ENCODE measurements at places on chromosomes 4 and X. TPM values are rescaled to one million over a fixed set of nuclear protein-coding genes. Genes with fewer than 3 reads are reported as not detected.

NEUROG2 gene
- not detected for total RNA-seq

DNA sequence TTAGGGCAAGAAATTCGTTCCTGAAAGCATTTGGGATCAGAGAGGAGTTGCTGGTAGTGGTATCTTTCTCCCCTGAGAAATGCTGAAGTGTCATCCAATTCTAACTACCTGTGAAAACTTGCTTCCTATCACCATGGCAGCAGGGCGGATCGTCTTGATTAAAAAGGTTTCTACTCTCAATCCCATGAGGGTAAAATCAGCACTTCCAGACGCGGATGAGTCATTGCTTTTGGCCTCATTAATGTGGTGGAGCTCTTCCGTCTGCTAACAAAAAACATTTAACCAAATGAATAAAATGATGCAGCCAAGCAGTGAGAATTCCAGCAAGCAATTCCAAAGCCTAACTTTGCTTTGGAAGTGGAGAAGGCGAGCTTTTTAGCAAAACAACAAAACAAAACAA, 325.6 kb downstream of the CAMK2D start:
- H3K36me3 ChIP-seq: no peaks in the 10 kb centered on the region
- DNase-seq: peak; percentile 36
- H3K4me1 ChIP-seq: peaks cover 13% of the 10 kb centered on the region
- H3K4me3 ChIP-seq: no peak overlapping the region
- H3K27ac ChIP-seq: no peak overlapping the region

RTL9 gene
- 0.05 TPM for total RNA-seq

GRCh38 chr4:92237559-92237958, 66.2 kb upstream of the GRID2 start:
- H3K27ac ChIP-seq: no peak overlapping the region
- no peak overlapping the region for H3K4me3 ChIP-seq
- DNase-seq: no peak
- no peaks in the 10 kb centered on the region for H3K4me1 ChIP-seq

ENPEP gene
- not detected for total RNA-seq

TNIP3 gene
- total RNA-seq: 12.3 TPM

GRCh38 chrX:78653118-78653822, 5.9 kb downstream of the RTL3 start:
- H3K4me1 ChIP-seq: peaks cover 17% of the 10 kb centered on the region
- no peaks in the 10 kb centered on the region for H3K36me3 ChIP-seq
- no peak for DNase-seq
- H3K4me3 ChIP-seq: no peak overlapping the region
- no peak overlapping the region for H3K27ac ChIP-seq

FGFBP1 gene
- total RNA-seq: not detected

DNA sequence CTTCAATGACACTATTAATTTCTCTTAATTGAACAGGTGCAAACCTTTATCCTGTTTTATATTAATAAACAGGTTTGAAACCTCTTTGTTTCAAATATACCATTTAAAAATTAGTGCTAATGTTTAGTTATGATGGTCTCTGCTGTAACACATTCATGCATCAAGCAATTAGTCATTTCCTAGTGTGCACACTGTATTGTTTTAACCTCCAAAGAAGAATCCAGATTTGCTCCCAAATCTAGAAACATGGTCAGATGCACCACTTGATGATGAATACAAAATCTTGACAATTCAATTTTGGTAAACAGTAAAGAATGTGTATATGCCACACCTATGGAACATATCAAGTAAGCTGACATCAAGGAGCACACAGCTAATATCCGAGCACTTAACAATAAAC, 157.1 kb downstream of the TRIML1 start:
- H3K27me3 ChIP-seq: no peaks in the 10 kb centered on the region
- no peaks in the 10 kb centered on the region for H3K4me1 ChIP-seq
- no peaks in the 10 kb centered on the region for H3K36me3 ChIP-seq
- H3K4me3 ChIP-seq: no peak overlapping the region
- H3K27ac ChIP-seq: no peak overlapping the region

DNA sequence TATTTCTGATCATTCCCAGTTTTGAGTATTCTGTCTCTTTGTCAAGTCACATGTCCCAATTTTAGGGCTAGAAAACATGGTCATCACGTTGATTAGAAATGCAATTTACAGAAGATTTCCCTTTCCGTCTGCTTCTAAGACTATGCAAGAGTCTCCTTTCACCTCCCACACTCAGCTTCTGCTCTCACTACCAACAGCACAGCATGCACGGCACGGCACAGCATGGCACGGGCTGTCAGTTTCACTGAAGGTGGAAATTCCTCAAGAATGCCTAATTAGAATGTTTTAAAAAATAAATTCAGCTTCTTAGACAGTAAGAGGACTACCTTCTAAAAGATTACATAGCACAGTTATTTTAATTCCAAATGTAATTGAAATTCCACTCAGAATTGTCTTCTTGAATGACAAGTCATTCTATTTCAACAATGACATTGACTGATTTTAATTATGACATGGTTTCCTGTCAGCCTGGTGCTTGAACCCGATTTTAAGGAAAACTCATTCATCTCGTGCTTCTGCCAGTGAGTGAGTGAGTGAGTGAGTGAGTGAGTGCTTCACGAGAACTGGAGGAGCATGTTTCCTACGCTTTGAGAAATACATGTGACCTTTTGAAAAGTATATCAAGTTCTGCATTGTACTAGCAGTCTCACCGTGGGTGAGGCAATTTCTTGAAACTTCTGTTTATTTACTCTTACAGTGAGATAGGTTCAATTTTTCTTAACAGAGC, 124.8 kb upstream of the SORBS2 start:
- no peak overlapping the region for H3K4me3 ChIP-seq
- H3K4me1 ChIP-seq: no peaks in the 10 kb centered on the region
- no peak for DNase-seq

PDZD4 gene
- 4.9 TPM for total RNA-seq

IL1RAPL1 gene
- not detected for total RNA-seq

MCF2 gene
- 0.10 TPM for total RNA-seq

GRCh38 chrX:70476166-70476933, 31.7 kb downstream of the DLG3 start:
- H3K27me3 ChIP-seq: no peaks in the 10 kb centered on the region
- H3K4me1 ChIP-seq: peaks cover 22% of the 10 kb centered on the region
- H3K36me3 ChIP-seq: peaks cover 2% of the 10 kb centered on the region
- H3K4me3 ChIP-seq: no peak overlapping the region

TMPRSS11B gene
- not detected for total RNA-seq

ADH1A gene
- not detected for total RNA-seq

FLNA gene
- total RNA-seq: 1,023 TPM

GRCh38 chr4:2290488-2290887, 28.6 kb upstream of the MXD4 start:
- peaks cover 19% of the 10 kb centered on the region for H3K4me1 ChIP-seq
- no peak overlapping the region for H3K27ac ChIP-seq
- no peak overlapping the region for H3K4me3 ChIP-seq
- peak; percentile 6 for DNase-seq
- H3K27me3 ChIP-seq: no peaks in the 10 kb centered on the region

DGKQ gene
- 11.1 TPM for total RNA-seq

- DNase-seq: no peak
- H3K36me3 ChIP-seq: peaks cover 2% of the 10 kb centered on the region
- H3K27me3 ChIP-seq: no peaks in the 10 kb centered on the region
- H3K4me1 ChIP-seq: peaks cover 35% of the 10 kb centered on the region
- peak overlapping the region; percentile 84 for H3K27ac ChIP-seq
- peak overlapping the region; percentile 20 for H3K4me3 ChIP-seq
These were observed 15.6 kb upstream of the ATP8A1 start for GRCh38 chr4:42672359-42673081.

- no peak for DNase-seq
- peaks cover 2% of the 10 kb centered on the region for H3K27me3 ChIP-seq
- H3K4me3 ChIP-seq: no peak overlapping the region
- H3K27ac ChIP-seq: no peak overlapping the region
These were observed 9.5 kb upstream of the BMP2K start for GRCh38 chr4:78766650-78767049.

- no peaks in the 10 kb centered on the region for H3K27me3 ChIP-seq
- peaks cover 85% of the 10 kb centered on the region for H3K4me1 ChIP-seq
- H3K36me3 ChIP-seq: peaks cover 2% of the 10 kb centered on the region
These were observed 168.5 kb downstream of the SMIM20 start for GRCh38 chr4:26082565-26082964.

DNA sequence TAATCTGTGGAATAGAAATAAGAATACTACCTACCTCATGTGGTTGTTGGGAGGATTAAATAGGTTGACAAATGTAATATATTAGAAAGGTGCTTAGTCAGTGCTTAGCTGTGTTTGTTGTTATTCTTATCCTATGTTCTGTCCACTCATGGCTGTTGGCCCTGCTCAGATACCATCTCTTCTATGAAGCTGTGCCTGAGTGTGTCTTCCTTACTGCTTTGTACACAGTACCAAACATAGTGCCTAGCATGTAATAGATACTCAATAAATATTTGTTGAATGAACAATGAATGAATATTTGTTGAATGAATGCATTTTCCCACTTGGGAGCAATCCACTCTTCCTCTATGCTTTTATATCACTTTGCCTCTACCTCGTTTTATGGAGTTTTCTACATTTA, 57.2 kb downstream of the NHS start:
- no peak overlapping the region for H3K4me3 ChIP-seq
- no peaks in the 10 kb centered on the region for H3K4me1 ChIP-seq
- no peak for DNase-seq
- H3K27me3 ChIP-seq: no peaks in the 10 kb centered on the region
- H3K36me3 ChIP-seq: no peaks in the 10 kb centered on the region

DNA sequence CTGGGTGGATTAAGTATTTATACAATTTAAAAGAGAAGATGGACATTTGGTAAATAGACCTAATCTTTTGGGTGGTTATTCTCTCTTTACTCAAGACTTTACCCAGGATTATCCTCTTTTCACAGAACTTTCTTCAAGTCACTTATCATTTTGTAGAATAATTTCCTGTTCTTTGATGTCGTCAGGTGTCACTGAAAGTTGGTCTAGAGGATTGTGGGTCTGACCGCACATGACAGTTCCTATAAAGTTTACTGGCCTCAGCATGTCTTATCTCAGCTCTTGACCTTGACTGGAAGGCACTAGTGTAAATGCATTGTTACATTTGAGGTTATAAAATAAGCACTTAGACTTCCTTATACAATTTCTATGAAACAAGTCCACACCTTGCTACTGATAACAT, 139.9 kb upstream of the SLC4A4 start:
- no peak overlapping the region for H3K4me3 ChIP-seq
- H3K4me1 ChIP-seq: peaks cover 10% of the 10 kb centered on the region
- peak; percentile 19 for DNase-seq
- no peak overlapping the region for H3K27ac ChIP-seq
- peaks cover 5% of the 10 kb centered on the region for H3K27me3 ChIP-seq

METTL14 gene
- total RNA-seq: 39.8 TPM

TMEM255A gene
- not detected for total RNA-seq

DNA sequence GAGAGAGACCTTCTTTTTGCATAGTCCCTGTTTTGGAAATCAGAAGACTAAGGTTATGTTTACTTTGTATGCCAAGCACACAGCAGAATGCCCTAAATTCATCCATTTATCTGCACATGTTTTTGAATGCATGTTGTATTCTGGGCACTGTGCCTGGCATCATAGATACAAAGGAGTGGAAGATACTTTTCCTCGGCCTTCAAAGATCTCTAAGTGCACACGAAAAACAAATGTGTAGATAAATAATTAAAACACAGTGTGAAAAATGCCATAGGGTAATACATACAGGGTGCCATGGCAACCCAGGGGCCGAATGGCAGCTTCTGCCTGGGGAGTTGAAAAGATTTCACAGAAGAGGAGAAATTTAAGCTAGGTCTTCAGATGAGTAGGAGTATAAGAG, 390.6 kb upstream of the ATOH1 start:
- no peaks in the 10 kb centered on the region for H3K36me3 ChIP-seq
- no peaks in the 10 kb centered on the region for H3K4me1 ChIP-seq
- H3K27ac ChIP-seq: no peak overlapping the region

DNA sequence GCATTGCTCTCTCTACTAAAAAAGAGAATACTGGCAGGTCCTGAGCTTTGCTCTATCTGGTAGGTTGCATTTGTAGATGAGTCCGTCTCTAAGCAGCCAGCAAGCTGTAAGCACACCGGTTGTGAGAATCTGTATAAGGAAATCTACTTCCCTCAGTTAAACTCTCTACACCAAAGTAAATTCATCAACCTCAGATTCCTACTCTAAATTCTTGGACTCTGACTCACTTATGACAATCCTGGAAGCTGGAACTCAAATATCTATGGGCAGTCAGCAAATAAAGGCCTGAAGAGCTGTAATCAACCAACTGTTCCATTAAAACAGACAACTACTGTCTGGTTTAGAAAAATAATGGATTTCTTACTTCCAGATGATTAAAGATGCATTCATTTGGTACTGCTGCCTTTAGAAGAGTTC, 37.9 kb downstream of the FAT1 start:
- H3K27me3 ChIP-seq: no peaks in the 10 kb centered on the region
- no peaks in the 10 kb centered on the region for H3K36me3 ChIP-seq
- H3K4me3 ChIP-seq: no peak overlapping the region
- H3K4me1 ChIP-seq: no peaks in the 10 kb centered on the region
- DNase-seq: no peak

DNA sequence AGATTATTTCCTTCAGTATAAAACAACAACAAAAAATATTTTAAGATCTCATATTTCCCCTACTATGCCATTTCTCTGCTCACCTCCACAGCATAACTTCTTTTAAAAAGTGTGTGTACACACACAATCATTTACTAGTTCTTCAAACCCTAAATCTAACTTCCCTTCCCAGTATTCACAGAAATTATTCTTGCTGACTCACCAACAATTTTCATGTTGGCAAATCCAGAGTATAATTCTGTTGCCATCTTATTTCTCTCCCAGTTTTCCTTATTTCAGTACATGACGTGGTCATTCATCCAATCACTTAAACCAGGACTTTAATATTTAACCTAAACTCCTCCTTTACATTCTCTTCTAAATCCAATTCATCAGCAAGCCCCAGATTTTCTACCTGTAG, 11.4 kb upstream of the RAP1GDS1 start:
- H3K4me1 ChIP-seq: peaks cover 15% of the 10 kb centered on the region
- no peak overlapping the region for H3K4me3 ChIP-seq
- H3K27ac ChIP-seq: no peak overlapping the region
- DNase-seq: no peak

DNA sequence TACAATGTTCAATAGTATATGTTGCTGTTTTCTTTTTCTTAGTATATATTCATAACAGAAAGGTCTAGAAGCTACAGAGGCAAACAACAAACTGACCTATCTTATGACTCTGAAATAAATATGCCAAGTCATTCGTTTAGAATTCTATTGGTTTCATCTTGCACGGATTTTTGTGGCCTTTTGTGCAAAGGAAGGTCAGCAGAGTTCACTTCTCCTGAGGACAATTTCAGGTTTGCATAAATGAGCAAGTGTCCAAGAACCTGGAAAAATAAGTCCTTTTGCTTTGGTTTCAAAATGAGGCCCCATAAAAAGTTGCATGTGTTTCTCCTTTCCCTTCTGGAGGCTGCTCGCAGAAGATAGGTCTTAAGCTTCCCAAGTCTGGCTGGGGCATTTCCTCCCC, 156.9 kb downstream of the APBB2 start:
- H3K4me3 ChIP-seq: no peak overlapping the region
- DNase-seq: no peak
- peaks cover 7% of the 10 kb centered on the region for H3K27me3 ChIP-seq
- no peak overlapping the region for H3K27ac ChIP-seq
- no peaks in the 10 kb centered on the region for H3K4me1 ChIP-seq
- H3K36me3 ChIP-seq: no peaks in the 10 kb centered on the region

GRCh38 chr4:85828027-85828890, 353.3 kb downstream of the ARHGAP24 start:
- no peaks in the 10 kb centered on the region for H3K27me3 ChIP-seq
- no peak for DNase-seq
- H3K4me1 ChIP-seq: no peaks in the 10 kb centered on the region
- no peak overlapping the region for H3K4me3 ChIP-seq
- no peak overlapping the region for H3K27ac ChIP-seq

PABPC5 gene
- not detected for total RNA-seq

LINC00632 gene
- total RNA-seq: 1.6 TPM

GRCh38 chrX:150696331-150696730, 3.1 kb downstream of the MTMR1 start:
- H3K4me3 ChIP-seq: peak overlapping the region; percentile 89
- peak overlapping the region; percentile 98 for H3K27ac ChIP-seq
- peak; percentile 31 for DNase-seq
- no peaks in the 10 kb centered on the region for H3K27me3 ChIP-seq

LIMCH1 gene
- total RNA-seq: not detected

Measured in activated CD4-positive, alpha-beta memory T cell treated with anti-CD3 and anti-CD28 coated beads for 36 hours (primary cell).